Immature natural killer cell (primary cell): ENCODE measurements at places on chromosomes 6 and 20.

GRCh38 chr6:43506667-43507471, 3.3 kb downstream of the LRRC73 start:
- DNase-seq: peak; percentile 72
- H3K4me1 ChIP-seq: peaks cover 13% of the 10 kb centered on the region
- peaks cover 15% of the 10 kb centered on the region for H3K27me3 ChIP-seq
- H3K27ac ChIP-seq: no peak overlapping the region
- H3K36me3 ChIP-seq: peaks cover 19% of the 10 kb centered on the region
- no peak overlapping the region for H3K4me3 ChIP-seq

DNA sequence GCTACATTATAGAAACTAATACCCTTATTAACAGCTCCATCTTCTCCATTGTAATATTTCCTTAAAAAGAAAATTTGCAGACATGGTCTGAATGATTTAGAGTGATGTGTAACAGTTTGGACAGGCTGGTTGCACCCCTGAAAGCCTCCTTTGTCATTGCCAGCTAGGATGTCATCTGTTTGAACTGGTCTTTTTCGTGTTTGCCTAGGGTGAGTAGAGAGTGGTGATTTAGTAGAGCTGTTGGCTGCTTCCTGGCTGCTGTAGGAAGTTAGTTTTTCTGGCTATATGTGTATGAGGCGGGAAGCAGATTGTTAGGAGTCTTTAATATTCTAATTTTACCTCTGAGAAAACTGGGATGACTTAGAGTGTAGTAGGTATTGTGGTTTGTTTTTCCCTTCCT, 101.1 kb downstream of the ZFAND3 start:
- H3K4me3 ChIP-seq: no peak overlapping the region
- no peak for DNase-seq
- H3K27ac ChIP-seq: no peak overlapping the region
- H3K4me1 ChIP-seq: peaks cover 51% of the 10 kb centered on the region

DNA sequence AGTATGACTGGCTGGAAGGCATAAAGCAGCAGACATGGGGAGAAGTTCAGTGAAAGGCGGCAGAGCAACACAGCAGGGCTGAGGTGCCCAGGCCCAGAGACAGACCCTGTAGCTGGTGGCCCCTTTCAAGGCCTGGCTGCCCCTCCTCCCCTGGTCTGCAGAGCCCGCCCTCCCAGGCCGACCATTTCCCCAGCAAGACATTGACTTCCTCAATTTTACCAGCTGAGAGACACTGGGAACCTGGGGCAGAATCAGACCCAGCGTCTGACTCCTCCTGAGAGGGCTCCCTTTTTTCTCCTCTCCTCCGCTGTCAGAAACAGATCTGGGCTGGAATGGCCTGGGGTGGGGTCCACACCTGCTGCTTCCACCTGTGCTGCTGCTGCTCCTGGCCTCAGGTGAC, at the start of gene TREML4:
Gene TREML4 (plus strand): TSS at position 254 of the 400 bp plus-strand sequence. CDS start 79 bp downstream, at position 333.
- no peak within 1 kb of the TSS for H3K27ac ChIP-seq
- H3K4me3 ChIP-seq: no peak within 1 kb of the TSS
- H3K27me3 ChIP-seq: peaks cover 4% of the 10 kb centered on the region
- peaks cover 3% of the 10 kb centered on the region for H3K36me3 ChIP-seq
- peaks cover 19% of the 10 kb centered on the region for H3K4me1 ChIP-seq

- peaks cover 60% of the 10 kb centered on the region for H3K36me3 ChIP-seq
- H3K4me3 ChIP-seq: no peak overlapping the region
- no peak for DNase-seq
- H3K4me1 ChIP-seq: peaks cover 17% of the 10 kb centered on the region
- H3K27me3 ChIP-seq: no peaks in the 10 kb centered on the region
- H3K27ac ChIP-seq: no peak overlapping the region
These were observed 15.2 kb downstream of the EIF2S2 start for GRCh38 chr20:34096699-34097444.

DNA sequence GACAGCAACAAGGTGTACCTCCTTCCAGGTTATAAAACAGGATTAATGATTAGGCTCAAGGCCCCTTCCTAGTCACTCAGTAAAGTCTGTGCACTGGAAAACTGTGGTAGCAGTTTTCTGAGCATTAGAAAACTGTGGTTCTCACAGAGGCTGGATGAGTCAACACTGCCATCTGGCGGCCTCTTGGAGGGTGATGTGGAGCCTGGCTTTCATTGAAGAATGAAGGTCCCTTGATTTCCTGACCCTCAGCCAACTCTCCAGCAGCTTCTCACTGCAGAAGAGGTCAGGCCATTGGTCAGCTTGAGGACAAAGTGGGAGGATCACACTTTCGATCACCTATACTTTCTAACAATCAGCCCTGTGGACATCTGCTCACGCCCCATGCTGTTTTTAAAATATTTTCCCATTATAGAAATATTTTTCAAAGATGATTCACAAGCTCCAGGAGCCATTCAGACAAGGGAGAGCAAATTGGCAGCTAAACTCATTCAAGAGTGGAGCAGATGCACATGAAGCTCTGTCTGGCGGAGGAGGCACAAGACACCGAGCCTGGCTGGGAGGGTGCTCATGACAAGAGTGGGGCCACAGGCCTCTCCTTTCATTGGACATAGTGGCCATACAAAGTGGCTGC, 23.2 kb downstream of the PSMB1 start:
- H3K27ac ChIP-seq: no peak overlapping the region
- H3K4me3 ChIP-seq: no peak overlapping the region
- H3K27me3 ChIP-seq: peaks cover 1% of the 10 kb centered on the region
- DNase-seq: peak; percentile 59
